Frontal cortex (tissue), 4 donors: ENCODE measurements at places on chromosomes 4 and X.

DNA sequence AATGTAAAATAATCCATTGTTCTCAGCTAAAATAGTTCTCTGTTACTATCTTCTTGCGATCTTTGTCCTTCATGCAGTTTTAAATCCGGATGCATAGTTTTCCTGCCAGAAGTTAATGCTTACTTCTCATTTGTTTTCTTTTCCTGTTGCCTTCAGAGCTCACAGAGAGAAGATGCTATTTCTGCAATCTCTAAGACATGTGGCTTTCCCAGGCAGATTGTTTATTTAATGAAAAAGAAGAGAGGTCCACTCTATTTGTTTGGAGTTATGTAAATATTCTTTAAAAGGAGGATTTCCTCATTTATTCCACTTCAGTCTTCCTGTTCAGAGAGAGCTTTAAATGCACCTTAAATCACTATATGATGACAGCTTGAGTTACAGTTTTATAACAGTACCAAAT, 39.3 kb upstream of the HPGD start:
- no peak for DNase-seq

DNA sequence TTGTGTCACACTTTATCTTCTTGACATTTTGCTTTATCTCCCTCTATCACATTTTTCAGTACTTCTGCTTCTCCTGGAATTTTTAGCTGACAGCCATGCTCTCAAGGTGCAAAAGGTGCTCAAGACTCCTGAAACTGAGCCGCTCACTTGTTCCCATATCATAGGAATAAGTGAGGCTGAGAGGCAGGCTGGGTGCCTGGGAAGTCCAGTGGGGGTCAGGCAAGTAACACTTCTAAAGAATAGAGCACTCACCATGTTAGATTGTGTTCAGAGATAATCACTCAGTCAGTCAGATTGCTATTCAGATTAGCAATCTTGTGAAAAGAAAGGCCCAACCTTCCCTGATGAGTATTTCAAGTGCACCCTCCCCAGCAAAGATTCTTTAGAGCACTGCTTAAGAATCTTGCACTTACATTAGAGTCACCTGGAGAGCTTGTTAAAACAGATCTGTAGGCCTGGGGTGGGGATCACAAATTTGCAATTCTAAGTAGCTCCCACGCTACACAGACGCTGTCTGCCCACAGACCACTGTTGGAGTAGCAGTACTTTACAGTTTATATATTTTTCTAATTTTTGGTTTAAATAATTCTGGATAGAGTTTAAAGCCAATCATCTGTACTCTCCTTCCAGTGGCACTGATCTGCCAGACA, 23.1 kb upstream of the LRAT start:
- no peak for DNase-seq

DNA sequence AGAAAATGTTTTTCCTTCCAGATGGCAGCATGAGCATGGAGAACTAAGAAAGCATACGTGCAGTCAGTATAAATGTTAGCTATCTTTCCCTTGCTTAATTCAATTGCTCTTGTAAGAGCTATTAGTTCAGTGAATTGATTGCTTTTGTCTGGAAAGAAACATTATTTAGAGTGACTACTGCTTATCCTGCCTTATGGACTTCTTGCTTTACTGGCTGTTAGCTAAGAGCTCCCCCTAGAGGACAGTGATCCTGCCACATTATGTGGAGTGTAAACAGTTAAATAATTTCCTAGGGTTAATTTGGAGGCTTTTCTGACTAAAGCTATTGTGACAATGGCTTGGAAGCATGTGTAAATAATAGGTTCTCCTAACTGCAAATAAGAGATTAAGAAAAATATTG, 1402.4 kb downstream of the FAM133A start:
- DNase-seq, result no peak

DNA sequence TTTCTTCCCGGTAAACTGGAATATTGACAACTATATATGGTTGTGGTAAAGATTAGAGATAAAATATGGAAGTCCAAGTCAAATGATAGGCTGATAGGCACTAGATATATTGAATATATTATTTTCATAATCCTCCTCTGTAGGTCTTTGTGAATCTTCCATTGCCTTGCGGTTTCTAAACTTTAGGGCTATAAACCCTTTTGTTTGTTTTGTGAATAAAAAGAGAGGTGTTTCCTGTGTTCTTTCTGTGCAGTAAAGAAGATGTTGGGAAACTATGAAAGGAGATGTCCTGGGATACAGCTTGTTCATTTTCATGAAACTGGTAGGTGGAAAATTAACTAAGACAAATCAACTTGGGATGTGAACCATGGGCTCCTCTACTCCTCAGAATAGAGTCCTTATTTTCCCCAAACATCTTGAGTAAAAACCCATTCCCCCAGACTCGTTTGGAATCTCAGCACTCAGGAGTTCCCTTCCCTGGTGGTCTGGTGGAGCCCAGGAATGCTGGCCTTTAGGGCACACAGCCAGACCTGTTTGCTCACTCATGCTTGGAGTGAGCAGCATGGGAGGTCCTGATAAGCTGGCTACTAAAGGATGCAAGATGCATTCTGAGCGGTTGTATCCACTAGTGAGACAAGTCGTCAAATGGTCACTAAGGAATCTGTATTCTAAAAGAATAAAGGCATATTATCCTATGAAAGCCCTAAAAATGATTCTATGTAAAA, 22.2 kb downstream of the PRDM8 start:
- no peak for DNase-seq

DNA sequence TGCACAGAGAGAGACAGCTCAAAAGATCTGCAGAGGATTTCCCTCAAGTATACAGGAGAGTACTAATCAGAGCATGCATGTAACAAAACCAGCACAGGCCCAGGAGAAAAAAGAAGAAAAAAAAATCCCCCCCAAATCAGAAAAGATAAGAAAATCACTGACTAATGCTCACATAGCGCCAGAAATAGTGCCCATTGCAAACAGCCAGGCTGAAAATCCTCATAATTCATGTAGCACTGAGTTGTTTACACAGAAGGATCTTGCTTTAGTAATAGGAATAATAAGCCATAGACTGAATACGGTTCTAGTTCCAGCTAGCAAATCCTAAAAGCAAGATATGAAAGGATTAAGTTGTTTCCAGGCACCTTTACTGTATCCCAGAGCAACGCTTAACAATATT, 51.8 kb upstream of the MAGEC2 start:
- no peak for DNase-seq

- no peak for DNase-seq
Measured at GRCh38 chrX:15781961-15782699, 8.2 kb upstream of the ZRSR2 start.
